SW 1271 (cell line): ENCODE measurements at places on chromosomes 5 and 9.

DNA sequence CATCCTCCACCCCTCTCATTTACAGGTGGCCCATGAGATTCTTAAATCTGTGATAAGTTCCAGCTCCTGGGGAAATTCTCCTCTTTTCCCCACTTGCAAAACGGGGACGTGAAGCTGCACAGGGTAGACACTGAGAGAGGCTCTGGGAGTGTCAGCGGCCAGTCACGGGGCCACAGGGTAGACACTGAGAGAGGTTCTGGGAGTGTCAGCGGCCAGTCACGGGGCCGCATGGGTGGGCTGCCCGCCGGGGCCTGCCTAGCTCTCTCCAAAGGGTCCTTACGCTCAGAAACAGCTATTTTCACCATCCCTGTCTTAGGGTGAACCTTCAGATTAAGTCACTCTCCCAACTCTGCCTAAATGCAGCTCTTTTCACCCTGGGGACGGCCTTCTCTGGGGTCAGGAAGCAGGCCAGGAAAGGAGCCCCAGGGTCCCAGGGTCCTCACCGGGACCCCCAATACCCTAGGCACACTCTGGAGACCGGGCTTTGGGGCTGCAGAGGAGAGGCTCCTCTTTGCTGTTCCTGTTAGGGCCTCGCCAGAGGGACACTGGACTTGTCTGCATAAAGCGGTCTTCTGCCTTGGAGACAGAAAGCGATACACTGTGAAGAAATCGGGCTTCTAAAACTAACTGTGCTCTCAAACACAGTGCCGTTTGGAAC is 1.5 kb downstream of the FAM78A start:
- no peak for DNase-seq

GRCh38 chr5:24899180-24899579 is 254.4 kb upstream of the CDH10 start:
- no peak for DNase-seq

DNA sequence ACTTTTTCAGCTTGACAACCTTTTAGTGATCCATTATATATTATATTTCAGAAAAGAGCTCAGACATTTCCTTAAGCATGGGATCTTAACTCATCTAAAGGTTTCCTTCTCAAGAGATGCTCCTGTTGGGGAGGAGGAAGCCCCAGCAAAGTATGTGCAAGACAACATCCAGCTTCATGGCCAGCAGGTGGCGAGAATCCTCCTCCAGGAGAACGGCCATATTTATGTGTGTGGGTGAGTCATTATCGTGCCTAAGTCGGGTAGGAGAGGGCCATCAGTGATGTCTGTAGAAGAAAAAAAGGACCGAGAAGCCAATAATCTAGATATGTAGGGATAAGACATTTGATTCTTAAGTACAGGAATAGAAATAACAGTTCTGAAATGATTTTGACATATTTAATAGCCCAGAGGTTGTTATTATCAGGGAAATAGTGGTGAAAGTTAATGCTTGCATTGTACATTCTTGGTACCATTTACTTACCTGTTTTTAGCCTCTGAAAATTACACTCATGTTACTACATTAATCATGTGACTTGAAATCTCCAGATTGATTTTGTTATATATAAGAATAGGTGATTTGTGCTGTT is 28.2 kb downstream of the MTRR start:
- DNase-seq, result peak; percentile 36

DNA sequence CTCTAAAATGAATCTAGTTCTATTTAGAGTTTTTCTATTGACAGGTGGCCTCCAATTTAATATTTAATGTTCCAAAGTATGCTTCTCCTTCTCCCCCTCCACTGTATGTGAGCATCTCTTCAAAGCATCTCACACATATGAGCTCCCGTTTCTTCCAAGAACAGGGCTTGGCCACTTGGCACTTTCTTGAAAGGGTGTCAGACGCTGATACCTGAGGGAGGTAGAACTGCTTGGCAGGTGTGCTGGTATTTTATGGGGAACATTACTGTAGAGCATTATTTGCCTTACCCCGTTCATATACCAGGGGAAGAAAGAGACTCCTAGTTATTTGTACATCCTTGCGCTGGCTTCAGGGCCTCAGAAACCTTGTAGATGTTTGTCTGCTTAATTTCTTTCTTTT is 1.9 kb downstream of the RCL1 start:
- DNase-seq, result no peak

- no peak for DNase-seq
Observed at GRCh38 chr5:167961731-167962130, 329.7 kb upstream of the WWC1 start.

- DNase-seq, result no peak
Observed at GRCh38 chr9:101508211-101508610, 25.4 kb upstream of the RNF20 start.
